Tibial nerve (tissue), 4 donors: ENCODE measurements at places on chromosomes 2 and 18.

DNA sequence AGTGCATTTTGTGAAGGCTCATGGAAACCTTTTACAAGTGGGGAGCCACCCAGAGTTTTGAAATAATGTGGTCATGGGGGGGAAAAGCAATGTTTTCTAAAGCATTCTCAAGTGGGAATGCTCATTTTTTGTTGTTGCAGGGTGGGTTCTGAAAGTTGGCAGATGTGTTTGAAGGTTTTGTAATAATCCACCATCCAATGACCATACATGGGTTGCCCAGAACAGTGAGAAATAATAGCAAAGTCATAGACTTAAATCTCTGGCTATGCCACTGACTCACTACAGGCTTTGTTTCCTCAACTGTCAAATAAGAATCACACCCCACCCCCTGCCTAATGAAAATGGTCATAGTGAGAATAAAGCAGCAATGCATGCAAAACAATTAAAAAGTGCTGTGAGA is 2.9 kb downstream of the DSG3 start:
- no peak overlapping the region for H3K27ac ChIP-seq
- H3K27me3 ChIP-seq = no peaks in the 10 kb centered on the region
- no peak overlapping the region for H3K4me3 ChIP-seq

- no peaks in the 10 kb centered on the region for H3K36me3 ChIP-seq
- H3K4me3 ChIP-seq = no peak overlapping the region
- DNase-seq = no peak
- H3K4me1 ChIP-seq = no peaks in the 10 kb centered on the region
- H3K27me3 ChIP-seq = no peaks in the 10 kb centered on the region
- H3K27ac ChIP-seq = no peak overlapping the region
Observed at GRCh38 chr18:79384834-79385233, 10.9 kb upstream of the NFATC1 start.

- DNase-seq = no peak
- no peaks in the 10 kb centered on the region for H3K36me3 ChIP-seq
- H3K27me3 ChIP-seq = no peaks in the 10 kb centered on the region
- H3K4me3 ChIP-seq = no peak overlapping the region
- no peaks in the 10 kb centered on the region for H3K4me1 ChIP-seq
Observed at GRCh38 chr2:80858965-80859364, 554.4 kb upstream of the LRRTM1 start.

DNA sequence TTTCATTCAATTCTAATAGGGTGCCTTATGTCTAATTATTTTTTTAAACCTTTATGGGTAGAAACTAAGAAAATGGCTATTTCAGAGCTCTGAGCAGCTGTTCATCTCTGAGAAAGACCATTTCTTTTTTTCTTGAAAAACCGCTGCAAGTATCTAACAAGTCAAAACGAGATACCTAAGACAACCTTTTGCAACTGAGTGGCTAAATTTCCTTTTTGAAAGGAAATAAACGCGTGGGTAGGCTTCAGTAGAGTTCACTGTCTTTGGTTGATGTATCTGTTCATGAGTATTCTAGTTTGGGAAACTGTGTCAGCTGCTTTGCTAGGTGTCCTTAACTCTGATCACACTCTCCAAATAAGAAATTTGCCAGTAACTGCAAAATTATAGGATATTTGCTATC is 104.3 kb upstream of the LINC00305 start:
- H3K27me3 ChIP-seq = no peaks in the 10 kb centered on the region
- no peak overlapping the region for H3K4me3 ChIP-seq
- H3K4me1 ChIP-seq = no peaks in the 10 kb centered on the region
- DNase-seq = no peak

- no peak overlapping the region for H3K4me3 ChIP-seq
- H3K27me3 ChIP-seq = no peaks in the 10 kb centered on the region
- H3K27ac ChIP-seq = no peak overlapping the region
- DNase-seq = no peak
Observed at GRCh38 chr18:36505665-36506064, 208.2 kb downstream of the FHOD3 start.

GRCh38 chr2:10042301-10043161 is 819 bp upstream of the KLF11 start:
- peak; percentile 50 for DNase-seq
- peak overlapping the region; percentile 97 for H3K27ac ChIP-seq
- H3K4me1 ChIP-seq = no peaks in the 10 kb centered on the region
- H3K36me3 ChIP-seq = no peaks in the 10 kb centered on the region

- no peak for DNase-seq
- H3K36me3 ChIP-seq = no peaks in the 10 kb centered on the region
- no peak overlapping the region for H3K4me3 ChIP-seq
- peak overlapping the region; percentile 81 for H3K27ac ChIP-seq
Observed at GRCh38 chr2:39429746-39430145, 7.3 kb downstream of the MAP4K3 start.

- H3K27ac ChIP-seq = no peak overlapping the region
- no peaks in the 10 kb centered on the region for H3K27me3 ChIP-seq
- no peak for DNase-seq
- no peak overlapping the region for H3K4me3 ChIP-seq
- peaks cover 6% of the 10 kb centered on the region for H3K36me3 ChIP-seq
Observed at GRCh38 chr2:186497928-186498327, 11.9 kb downstream of the ZC3H15 start.

DNA sequence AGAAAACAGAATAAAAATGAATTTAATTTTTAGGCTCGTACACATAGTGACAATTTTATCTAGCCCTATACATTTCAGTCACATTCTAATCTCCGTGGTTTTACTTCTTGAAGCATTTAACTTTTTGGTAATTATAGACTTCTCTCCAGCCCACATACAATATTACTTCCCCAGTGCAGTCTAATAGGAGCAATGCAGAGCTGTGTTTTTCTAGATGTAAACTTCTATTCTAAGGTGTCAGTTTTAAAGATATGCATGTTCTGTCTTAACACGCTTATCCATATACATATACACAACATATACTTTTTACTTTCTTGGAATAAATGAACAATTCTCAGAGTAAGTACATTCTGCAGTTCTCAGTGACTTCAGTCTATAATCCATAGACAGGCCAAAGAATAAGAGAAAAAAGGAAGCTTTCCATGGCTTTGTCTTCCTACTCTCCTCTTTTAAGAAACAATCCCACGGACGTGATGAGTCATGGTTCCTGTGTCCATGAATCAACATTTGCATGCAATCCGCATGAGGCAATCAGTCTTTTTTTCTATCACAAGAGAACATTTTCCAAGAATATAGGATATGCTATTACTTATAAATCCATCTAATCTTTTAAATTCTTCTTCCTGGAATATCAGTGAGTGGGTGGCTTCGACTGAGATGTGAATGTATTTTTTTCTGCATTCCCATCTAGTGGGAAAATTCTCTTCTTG is 42.8 kb downstream of the CCDC102B start:
- no peak for DNase-seq
- H3K4me1 ChIP-seq = no peaks in the 10 kb centered on the region
- no peaks in the 10 kb centered on the region for H3K27me3 ChIP-seq
- H3K4me3 ChIP-seq = no peak overlapping the region
- no peaks in the 10 kb centered on the region for H3K36me3 ChIP-seq

- DNase-seq = no peak
- H3K36me3 ChIP-seq = no peaks in the 10 kb centered on the region
- no peaks in the 10 kb centered on the region for H3K27me3 ChIP-seq
- no peak overlapping the region for H3K4me3 ChIP-seq
- H3K27ac ChIP-seq = peak overlapping the region; percentile 27
Observed at GRCh38 chr2:202115479-202115971, 42.5 kb downstream of the KIAA2012 start.

GRCh38 chr2:29698216-29698615 is 223.2 kb downstream of the ALK start:
- no peak for DNase-seq
- no peak overlapping the region for H3K27ac ChIP-seq
- no peaks in the 10 kb centered on the region for H3K27me3 ChIP-seq
- H3K36me3 ChIP-seq = no peaks in the 10 kb centered on the region
- H3K4me1 ChIP-seq = no peaks in the 10 kb centered on the region

DNA sequence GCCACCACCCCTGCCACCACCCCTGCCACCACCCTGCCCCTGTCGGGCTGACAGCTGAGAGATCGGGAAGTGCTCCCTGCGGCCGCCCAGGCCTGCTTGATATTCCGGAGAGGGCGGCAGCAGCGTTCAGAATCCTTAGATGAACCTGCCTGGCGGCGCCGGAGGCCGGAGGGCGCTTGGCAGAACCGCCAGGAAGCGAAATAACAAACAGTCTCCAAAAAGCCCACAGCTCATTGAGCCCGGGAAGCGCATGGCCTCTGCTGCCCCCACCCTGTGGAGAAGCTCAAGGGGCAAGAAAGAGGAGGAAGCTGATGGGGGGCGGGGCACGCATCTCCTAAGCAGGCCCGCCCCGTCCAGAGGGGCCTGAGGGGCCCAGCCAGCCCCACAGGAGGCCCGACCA is 92.2 kb upstream of the MBOAT2 start:
- peak overlapping the region; percentile 28 for H3K4me3 ChIP-seq
- DNase-seq = no peak
- H3K36me3 ChIP-seq = no peaks in the 10 kb centered on the region
- no peaks in the 10 kb centered on the region for H3K27me3 ChIP-seq

DNA sequence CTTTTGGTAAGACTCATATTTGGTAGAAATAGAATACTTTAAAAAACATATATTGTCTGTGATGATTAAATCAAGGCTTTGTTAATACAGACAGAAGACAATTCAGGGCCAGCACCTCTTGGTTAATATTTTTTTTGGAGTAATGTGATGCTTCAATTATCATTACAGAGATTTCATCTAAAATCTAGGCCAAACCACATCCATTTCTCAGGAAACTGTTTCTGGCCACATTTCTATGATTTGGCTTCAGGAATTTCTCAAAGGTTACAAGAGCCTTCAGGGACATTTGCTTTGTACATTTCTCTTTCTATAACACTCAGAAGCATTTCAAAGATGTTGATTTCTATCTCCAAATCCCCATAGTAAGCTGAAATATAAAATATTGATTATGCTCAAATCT is 614.9 kb downstream of the LRP1B start:
- no peak for DNase-seq
- H3K27ac ChIP-seq = no peak overlapping the region
- no peaks in the 10 kb centered on the region for H3K27me3 ChIP-seq
- no peaks in the 10 kb centered on the region for H3K4me1 ChIP-seq
- no peaks in the 10 kb centered on the region for H3K36me3 ChIP-seq

DNA sequence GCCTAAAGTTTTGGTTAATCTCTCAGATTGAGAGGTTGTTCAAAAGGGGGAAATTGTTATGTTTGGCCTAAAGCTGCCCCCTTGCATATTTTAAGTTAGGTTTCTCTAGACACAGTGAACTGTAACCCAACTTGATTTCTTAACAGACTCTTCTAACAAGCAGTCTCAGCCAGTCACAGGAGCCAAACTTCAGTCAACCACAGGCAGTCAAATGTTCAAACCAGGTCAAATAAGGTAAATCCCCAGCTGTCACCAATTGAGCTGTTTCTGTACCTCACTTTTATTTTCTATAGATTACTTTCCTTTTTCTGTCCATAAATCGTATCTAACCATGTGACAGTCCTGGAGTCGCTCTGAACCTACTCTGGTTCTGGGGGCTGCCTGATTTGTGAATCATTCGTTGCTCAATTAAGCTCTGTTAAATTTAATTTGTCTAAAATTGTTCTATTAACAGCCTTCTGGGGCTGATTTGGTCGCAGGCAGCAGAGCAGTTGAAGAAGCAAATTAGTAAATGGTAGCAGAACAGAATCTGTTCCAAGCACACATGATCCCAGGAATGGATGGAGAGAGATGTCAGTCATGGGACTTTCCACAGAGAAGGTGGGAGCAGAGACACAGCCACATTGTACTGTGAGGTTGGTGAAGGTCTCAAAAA is 16.4 kb upstream of the NFU1 start:
- DNase-seq = no peak
- no peaks in the 10 kb centered on the region for H3K36me3 ChIP-seq
- H3K27me3 ChIP-seq = no peaks in the 10 kb centered on the region

- DNase-seq = peak; percentile 77
- H3K27me3 ChIP-seq = no peaks in the 10 kb centered on the region
- H3K4me3 ChIP-seq = no peak overlapping the region
- peak overlapping the region; percentile 82 for H3K27ac ChIP-seq
Observed at GRCh38 chr2:65300134-65300760, 72.6 kb downstream of the ACTR2 start.

DNA sequence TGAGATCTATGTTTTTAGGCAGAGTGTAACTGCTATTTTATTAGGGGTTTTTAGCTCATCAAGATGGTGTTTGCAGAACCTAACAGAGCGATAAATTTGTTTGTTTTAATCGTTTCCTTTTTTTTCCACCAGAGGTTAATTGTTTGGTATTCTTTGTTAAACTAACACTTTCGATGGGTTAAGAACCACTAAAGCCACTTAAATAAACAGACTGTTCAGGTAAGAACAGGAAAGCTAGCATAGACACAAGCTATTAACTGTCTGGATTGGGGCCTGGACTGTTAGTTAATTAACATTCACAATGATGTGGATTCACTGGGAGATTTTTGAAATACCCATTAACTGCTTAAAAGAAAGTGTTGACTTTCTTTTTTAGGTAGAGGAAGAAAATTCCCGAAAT is 209.0 kb upstream of the COPS8 start:
- no peaks in the 10 kb centered on the region for H3K4me1 ChIP-seq
- H3K36me3 ChIP-seq = no peaks in the 10 kb centered on the region
- no peak for DNase-seq
- no peaks in the 10 kb centered on the region for H3K27me3 ChIP-seq

GRCh38 chr18:49127471-49128190 is 176.9 kb upstream of the SMAD7 start:
- H3K4me1 ChIP-seq = no peaks in the 10 kb centered on the region
- no peak for DNase-seq
- no peaks in the 10 kb centered on the region for H3K27me3 ChIP-seq
- H3K4me3 ChIP-seq = no peak overlapping the region
- no peaks in the 10 kb centered on the region for H3K36me3 ChIP-seq
- H3K27ac ChIP-seq = no peak overlapping the region

DNA sequence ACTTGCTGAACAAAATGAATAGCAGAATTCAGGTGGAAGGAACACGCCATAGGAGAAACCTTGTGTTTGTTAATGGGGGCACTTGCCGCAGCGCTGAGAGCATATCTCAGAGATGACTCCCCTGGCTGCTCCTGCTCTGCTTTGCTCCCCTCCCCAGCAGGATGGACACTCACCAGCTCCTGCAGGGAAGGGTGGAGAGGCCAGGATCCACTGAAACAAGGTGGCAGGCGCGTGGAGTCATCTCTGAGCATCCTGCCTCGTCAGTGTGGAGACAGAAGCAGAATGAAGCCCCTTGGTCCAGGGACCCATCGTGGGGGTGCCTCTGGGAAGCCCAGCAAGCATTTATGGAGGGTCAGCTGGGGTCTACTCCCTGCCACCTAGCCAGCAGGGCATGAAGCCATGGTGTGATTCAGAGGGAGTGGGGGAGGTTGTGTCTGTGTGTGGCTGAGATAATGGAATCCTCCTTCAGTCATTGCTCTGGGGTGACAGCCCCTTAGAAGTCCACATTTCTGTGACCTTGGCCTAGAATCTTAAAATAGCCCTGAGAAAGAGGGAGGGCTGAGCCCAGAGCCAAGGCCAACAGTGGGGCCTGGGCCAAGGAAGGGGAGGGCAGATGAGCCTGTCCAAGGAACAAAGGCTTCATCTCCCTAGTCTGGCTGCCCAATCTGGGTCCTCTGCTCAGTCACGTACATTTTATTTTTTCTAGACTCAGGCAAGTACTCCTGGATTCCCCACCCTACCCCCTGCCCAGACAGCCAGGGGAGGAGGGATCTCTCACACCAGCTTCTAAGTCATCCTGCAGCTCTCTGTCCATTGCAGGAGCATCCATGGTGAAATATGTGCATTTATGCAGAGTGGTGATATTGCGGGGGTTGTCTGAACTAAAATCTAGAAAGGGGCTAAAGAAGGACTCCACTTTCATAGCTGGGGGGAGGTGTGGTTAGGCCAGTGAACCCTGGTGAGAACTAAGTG is 215.4 kb downstream of the ZBTB7C start:
- H3K27me3 ChIP-seq = no peaks in the 10 kb centered on the region
- peak overlapping the region; percentile 11 for H3K27ac ChIP-seq
- no peaks in the 10 kb centered on the region for H3K36me3 ChIP-seq
- no peaks in the 10 kb centered on the region for H3K4me1 ChIP-seq
- H3K4me3 ChIP-seq = no peak overlapping the region
